T-helper 2 cell (primary cell): ENCODE measurements at places on chromosomes 7 and 10.

DNA sequence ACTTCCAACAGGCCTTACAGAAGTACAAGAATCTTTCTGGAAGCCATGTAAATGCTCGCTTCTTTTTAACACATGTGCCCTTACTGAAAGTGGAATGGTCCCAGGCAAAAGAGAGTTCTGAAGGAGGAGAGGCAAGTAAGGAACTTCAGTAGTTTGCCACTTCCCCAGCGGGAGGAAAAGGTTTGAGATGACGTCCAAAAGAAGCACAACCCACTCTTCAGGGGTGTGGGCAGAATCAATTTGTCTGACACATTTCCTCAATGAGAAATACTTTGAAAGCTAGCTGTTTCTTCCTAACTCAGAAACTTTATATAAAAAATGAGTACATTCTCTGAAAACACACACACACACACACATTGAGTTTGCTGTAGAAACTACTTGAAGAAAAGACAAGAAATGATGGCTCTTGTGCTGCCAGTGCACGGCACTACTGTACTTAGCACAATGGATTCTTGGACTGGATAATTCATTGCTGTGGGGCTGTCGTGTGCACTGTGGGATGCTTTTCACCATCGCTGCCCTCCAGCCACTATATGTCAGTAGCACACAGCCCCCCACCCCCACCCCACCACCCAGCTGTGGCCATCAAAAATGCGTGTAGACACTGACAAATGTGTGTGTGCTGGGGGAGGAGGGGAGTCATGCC is 183.0 kb downstream of the SRPK2 start:
- no peak for DNase-seq

DNA sequence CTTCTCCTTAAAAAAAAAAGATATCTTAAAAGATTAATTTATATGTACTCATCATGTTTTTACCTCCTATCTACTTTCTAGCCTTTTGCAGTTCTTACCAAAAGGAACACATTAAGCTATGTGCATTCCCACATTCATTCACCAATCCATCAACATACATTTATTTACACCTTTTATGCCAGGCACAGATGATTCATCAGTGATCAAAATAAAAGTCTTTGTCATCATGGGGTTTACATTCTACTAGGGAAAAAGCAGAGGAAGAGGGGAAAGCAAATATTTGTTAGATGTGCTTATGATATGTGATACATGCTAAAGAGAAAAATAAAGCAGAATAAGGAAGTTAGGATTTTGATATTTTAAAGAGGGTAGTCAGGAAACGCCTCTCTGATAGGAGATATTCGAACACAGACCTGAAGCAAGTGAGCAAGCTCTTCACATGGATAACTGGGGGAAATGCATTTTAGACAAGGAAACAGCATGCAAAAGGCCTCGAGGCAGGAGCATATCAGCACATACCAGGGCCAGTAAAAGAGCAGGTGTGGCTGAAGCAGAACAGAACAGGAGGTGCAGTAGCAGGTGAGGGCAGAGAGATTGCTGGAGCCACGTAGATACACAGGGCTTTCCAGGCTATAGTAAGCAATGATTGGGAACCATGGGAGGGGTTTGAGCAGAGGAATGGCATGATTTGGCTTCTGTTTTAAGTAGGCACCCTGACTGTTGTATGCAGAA is 67.4 kb downstream of the REEP3 start:
- no peak for DNase-seq

GRCh38 chr7:69364813-69365643 is 233.2 kb upstream of the AUTS2 start:
- DNase-seq, result no peak

DNA sequence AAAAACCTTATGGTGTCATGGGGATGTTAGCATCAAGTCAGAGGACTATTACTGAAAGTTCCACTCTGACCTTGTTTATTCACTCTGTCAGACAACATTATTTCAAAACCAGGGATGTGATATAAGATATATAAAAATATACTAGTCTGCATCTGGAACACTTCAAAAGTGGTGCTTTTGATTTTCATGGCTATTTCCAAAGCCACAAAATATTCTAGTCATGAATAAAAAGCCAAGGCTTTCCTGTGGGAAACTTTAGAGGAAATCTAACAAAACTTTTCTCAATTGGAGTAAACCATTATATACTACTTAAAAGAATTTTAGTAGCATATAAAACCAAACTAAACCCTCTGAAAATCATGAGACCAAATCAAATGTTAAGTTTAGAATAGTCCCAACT is 205.2 kb downstream of the TMEM26 start:
- DNase-seq, result no peak

- DNase-seq, result no peak
Observed at GRCh38 chr7:106039486-106040060, 72.5 kb downstream of the SYPL1 start.

DNA sequence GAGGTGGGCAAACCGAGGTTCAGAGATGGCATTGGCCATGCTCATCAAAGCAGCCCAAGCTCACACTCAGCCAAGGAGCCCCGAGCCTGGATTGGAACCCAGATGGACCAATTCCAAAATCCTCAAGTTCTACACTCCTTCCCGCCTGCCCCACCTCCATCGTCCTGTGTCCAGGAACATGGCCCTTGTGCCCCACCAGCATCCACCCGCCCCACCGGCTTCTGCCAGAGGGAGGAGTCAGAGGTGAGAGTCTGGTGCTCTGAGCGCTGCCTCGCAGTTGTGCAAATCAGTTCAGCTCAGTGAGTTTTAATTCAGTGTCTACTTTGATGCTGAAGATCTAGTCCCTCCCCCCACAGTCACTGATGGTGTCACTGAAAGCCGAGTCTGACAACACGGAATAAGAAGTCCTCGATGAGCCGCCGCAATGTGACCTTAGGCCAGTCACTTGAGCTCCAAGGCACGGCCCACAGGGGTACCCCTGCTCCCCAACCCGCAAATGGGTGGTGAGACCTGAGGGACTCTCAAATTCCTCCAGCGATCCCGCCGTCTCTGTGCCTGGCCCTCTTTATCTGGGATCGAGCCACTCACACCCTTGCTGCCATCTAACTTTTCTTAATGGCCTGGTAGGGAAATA is 26.3 kb downstream of the PRKAG2 start:
- DNase-seq, result no peak

DNA sequence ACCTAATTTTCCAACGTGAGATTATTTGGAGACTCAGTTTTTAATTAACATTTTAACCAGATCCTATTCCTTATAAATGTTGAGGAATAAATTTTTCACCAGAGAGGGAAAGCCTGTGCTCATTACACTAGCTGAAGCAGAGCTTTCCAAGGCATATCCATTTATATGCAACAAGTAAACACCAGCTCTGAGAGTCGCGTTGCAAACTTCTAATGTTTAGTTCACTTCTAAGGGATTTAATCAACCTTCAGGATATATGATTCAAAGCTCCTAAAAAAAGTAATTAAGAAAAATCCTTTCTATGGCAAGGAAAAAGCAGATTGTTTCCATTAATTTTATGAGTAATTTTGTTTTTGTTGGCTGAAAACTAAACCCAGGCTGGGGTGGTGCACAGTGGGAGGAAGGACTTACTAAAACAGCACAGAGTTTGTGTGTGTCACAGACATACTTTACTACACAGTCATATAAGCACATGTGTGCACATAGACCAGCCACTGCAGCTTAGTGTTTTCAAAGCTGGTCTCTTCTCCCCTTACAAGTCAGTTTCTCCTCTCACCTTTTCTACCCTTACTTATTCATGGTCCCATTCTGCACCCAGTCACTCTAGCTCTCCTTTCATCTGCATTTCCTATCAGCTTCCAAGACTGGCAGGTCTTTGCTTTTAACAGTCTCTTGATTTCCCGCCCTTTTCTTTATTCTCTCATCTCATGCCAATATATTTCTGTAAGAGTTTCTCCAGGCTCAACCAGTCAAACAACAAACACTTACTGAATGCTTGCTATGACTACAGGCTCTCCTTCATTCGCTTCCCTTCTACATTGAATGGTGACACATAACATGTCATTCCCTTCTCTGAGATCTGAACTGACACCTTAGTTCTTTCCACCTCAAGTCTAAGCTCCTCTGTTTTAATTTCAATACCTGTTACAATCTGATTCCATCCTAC is 81.1 kb upstream of the FZD1 start:
- DNase-seq, result no peak

DNA sequence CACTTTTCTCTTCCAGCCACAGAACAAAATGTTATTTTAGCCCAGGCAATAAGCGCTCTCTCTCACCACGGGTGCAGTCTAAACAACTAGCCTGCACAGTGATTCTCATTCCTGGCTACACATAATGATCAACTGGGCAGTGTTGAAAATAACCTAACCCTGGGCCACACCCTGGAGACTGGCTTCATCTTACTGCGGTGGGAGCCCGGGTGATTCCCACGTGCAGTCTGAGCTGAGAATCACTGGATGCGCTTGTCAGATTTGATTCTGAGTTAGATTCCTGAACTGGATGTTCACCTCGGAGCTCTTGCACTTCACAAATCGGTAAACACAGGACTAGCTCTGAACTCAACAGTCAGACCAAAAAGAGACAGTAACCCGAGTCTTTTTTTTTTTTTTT is 14.9 kb downstream of the ZC3HAV1 start:
- DNase-seq, result no peak

DNA sequence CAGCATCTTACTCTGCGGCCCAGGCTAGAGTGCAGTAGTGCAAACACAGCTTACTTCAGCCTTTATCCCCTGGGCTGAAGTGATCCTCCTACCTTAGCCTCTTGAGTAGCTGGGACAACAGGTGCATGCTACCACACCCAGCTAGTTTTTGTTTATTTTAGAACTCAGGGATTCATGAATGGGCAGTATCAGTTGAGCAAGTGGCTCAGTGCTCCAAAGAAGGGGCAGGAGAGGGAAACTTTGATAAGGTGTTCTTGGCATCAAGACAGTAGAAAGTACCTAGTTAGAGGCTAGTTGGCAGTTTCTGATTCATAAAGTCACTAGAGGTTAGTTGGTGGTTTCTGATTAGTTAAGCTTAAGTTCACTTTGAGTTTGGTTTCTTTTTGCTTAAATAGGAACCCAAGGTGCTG is 18.4 kb downstream of the TRIM24 start:
- DNase-seq, result no peak

DNA sequence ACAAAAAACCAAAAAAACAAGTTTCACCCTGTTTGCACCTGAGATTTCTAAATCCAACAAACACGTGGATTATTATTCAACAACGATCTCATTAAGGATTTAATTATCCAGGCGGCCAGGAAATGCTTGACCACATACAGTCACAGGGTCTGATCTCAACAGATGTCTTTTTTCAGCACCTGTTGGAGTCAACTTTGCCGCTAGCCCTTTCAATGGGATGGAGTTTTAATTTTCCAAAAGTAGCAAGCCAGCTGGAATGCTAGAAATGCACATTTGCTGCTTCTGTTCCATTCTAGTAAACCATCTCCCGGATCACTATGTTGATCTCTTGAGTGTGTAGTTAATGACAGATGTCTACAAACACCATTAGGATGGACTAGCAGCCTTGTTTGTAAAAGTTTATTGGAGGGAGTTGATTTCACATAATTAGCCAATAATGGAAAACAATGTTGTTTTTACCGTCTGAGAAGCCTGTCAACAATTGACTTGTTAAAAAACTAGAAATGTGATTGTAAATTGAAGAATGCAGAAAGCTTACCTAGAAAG is 64.2 kb upstream of the DKK1 start:
- no peak for DNase-seq

- DNase-seq, result no peak
Observed at GRCh38 chr7:80890426-80891258, 28.2 kb downstream of the SEMA3C start.

- no peak for DNase-seq
Observed at GRCh38 chr10:122308417-122309141, 37.5 kb downstream of the BTBD16 start.

DNA sequence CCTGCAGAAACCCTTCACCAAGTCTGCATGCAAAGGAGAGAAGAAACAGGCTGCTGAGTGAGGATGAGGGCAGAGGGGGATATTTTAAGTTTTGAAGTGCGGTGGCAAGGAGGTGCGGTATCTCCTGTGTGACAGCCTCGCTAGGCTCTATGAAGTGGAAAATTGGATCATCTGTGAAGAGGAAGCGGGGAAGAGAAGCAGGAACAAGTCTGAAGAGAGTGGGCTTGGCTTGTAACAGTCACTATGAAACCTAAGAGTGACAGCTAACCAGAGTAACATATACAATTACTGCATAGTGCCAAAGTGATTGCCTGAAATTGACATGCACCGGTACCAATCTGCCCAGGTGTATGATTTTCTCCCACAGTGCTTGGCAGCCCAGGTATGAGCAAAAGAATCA is 287.5 kb upstream of the KLF14 start:
- no peak for DNase-seq

DNA sequence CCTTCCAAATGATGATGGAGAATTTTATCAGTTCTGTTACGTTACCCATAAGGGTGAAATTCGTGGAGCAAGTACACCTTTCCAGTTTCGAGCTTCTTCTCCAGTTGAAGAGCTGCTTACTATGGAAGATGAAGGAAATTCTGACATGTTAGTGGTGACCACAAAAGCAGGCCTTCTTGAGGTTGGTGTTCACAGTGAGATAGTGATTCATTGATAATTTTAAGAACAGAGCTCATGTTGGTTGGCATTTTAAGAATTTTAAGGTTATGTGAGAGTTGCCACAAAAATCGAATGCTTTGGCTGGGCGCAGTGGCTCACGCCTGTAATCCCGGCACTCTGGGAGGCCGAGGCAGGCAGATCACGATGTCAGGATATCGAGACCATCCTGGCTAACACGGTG is 25.9 kb downstream of the TAX1BP1 start:
- no peak for DNase-seq

- DNase-seq, result no peak
Observed at GRCh38 chr7:76008156-76008687, 13.8 kb upstream of the TMEM120A start.

DNA sequence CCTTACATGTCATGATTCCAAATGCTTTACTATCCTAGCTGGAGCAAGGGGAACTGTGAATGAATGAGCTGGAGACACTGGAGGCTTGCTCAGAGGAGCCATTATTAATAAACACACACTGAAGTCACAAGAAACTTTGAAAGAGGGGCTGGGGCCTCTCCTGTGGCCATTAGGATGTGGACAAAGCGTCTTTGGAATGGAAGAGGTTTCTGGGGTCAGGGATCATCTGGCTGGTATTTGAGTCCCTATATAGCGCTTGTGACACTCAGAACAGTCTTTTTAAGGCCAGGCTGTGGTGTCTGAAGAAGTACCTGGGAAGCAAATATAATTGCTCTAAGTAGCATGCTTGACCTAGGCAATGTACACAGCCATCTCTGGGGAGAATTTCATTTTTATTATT is 193.0 kb downstream of the JCAD start:
- no peak for DNase-seq

GRCh38 chr7:77765906-77766800 is 32.1 kb downstream of the TMEM60 start:
- DNase-seq, result no peak

GRCh38 chr7:29610086-29610485 is 46.5 kb downstream of the PRR15 start:
- DNase-seq, result no peak
